ENCODE measurements at places on chromosomes 5 and 9.

GRCh38 chr5:110880413-110880812 lies 141.6 kb downstream of the SLC25A46 start:
- peak; percentile 25 for DNase-seq

DNA sequence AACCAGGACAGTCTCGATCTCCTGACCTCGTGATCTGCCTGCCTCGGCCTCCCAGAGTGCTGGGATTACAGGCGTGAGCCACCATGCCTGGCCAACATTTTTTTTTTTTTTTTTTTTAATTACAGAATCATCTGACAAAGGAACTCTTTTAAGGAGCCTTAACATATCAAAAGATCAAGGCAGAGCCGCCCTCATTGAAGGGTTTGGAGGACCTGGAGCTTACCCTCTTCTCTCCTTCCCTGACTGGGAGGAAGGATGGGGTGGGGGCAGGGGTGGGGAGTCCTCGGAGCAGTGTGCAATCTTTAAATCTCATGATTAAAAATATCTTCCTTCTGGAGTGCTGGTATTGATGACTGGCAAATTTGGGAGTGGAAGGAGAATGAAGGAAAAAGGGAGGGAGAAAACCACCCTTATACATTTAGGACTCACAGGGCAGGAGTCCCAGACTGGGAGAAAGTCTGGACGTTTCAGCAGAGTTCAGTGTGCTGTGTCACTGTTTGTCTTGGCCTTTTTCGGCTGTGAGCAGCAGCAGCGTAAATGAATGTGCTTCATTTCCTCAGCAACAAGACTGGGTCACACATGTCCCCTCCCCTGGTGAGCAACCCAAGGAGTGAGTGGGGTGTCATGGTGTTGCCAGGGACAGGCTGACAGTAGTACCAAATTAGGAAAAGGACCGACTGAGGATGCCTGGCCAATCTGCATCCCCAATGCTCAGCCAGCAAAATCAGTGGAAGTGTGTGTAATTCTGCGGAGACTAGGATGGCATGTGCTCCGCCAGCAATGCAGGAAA lies 115.3 kb upstream of the BNC2 start:
- DNase-seq: peak; percentile 81

DNA sequence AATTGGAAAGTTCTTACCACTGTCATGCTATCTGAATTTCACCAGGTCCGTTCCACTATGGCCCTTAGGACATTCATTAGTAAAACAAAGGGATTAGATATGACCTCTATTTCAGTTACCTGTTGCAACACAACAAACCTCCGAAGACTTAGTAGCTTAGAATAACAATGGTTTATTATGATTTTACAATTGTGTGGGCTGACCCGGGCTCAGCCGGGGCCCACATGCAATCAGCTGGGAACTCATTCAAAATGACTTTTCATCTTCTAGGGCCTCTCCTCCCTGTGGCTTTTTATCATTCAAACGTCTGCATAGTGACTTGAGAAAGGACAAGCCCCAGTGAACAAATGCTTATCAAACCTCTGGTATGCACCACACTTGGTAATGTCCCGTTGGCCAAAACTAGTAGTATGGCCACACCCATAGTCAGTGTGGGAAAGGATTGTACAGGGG lies 2.3 kb upstream of the FBXW11 start:
- DNase-seq: no peak

- DNase-seq: no peak
Measured at GRCh38 chr9:98128316-98128715, 9.3 kb upstream of the TRIM14 start.

- peak; percentile 7 for DNase-seq
Measured at GRCh38 chr9:104075801-104076753, 18.0 kb upstream of the SMC2 start.

DNA sequence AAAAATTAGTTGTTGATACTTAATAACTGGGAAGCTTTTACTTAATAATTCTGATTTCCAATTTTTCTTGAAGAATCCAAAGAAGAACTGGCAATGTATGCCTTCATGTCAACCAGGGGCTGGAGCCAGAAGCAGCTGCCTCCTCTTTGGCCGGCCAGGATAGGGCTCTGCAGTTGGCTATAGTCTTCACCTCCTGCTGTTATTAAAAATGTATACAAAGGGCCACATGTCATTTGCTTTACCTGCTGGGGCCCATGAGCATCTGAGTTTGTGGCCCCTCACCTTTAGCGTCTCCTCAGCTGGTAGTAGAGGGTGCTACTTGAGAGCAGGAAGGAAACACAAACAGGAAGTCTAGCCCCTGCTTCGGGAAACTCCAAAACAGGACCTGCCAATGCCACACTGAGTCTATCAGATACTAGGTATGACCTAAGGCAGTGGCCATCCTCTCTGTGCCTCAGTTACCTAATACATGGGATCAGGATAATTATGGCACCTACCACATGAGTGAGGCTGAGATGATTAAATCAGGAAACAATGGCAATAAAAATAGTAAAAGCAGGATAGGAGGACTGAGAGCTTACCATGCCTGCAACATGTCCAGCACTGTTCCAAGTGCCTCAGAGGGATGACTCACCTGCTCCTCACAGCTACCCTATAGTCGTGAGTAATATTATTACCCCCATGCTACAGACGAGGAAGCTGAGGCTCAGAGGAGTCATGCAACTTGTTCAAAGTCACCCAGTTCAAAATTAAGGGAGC lies 21.3 kb downstream of the CCDC69 start:
- DNase-seq: peak; percentile 57

DNA sequence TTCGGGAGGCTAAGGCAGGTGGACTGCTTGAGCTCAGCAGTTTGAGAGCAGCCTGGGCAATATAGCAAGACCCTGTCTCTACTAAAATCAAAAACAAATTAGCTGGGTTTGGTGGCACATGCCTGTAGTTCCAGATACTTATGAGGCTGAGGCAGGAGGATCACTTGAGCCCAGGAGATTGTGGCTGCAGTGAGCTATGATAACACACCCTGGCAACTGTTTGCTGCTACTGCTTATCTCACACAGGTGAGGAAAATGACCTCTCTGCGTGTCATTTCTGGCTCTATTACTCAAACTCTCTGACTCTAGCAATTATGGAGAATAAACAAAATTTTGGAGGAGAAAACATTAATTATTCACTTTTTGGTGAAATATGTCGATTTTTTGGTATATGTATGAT lies 45.3 kb upstream of the TMC1 start:
- no peak for DNase-seq

- no peak for DNase-seq
Measured at GRCh38 chr9:7333719-7334118, 465.9 kb downstream of the DMAC1 start.

DNA sequence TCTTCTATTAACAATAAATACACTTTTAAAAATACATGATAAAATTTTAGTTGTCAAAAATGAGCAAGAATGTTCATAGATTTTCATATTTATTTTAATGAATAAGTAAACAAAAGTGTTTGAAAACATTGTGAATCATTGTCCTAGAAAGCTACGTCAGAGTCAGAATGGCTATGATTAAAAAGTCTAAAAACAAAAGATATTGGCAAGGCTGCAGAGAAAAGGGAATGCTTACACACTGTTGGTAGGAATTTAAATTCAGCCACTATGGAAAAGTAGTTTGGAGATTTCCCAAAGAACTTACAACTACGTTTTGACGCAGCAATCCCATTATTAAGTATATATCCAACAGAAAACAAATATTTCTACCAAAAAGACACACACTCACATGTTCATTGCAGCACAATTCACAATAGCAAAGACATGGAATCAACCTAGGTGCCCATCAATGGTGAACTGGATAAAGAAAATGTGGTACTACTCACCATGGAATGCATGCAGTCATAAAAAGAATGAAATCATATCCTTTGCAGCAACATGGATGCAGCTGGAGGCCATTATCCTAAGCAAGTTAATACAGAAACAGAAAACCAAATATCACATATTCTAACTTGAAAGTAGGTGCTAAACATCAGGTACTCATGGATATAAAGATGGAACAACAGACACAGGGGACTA lies 49.2 kb upstream of the FBXL17 start:
- DNase-seq: no peak

GRCh38 chr5:58383448-58383847 lies 76.4 kb downstream of the PLK2 start:
- DNase-seq: no peak

GRCh38 chr9:17004500-17004899 lies 130.3 kb upstream of the CNTLN start:
- peak; percentile 19 for DNase-seq

DNA sequence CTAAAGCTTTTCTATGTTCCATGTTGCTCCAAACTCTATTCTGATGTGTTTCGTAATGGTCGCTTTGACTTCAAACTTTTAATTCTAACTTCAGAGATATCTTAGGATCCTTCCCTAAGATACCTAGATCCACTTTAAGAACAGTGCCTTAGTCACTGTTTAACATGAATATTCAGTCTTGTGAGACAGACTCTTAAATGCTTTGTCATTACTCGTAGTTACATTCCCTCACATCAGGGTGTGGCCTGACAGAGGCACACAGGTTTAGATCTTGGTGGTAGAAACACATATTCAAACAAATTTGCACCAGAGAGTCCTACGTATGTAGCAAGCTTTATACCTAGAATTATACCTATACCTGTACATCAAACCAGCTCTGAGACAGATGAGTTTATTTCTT lies 687.0 kb upstream of the C9orf72 start:
- no peak for DNase-seq

DNA sequence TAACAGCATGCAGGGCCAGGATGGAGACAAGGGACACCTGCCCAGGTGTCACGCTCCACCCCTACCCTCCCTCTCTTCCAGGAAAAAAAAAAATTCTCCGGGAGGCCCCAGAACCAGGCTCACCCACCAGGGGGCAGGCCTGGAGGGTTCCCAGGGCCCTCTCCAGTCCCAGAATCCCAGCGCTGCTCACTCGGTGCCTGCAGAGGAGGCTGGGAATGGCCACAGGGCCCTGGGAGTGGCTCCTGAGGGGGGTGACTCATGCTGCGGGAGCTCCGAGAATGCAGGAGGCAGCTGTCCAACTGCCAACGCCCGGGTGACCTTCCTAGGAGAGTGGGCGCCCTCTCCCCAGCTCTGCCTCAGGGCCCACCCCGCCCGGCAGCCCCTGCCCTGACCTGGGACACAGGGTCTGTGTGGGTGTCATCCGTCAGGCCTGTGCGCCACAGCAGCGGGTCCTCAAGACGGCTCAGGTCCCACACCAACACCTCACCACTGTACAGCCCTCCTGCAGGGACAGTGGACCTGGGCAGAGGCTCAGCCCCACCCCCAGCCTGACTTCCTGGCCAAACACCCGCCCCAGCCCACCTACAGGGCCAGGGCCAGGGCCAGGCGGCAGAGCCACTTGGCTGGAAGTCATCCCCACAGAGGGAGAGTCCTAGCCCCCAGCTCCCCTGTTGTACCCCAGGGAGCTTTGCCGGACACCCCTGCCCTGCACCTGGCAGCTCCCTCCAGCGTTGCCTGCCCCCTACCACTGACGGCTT lies 21.2 kb downstream of the DYNC2I2 start:
- DNase-seq: peak; percentile 97

- peak; percentile 62 for DNase-seq
Measured at GRCh38 chr9:122180633-122181032, 20.9 kb downstream of the MORN5 start.

GRCh38 chr5:10746711-10747110 lies 14.3 kb downstream of the DAP start:
- DNase-seq: no peak

GRCh38 chr5:9722601-9723180 lies 92.5 kb upstream of the TAS2R1 start:
- DNase-seq: no peak

DNA sequence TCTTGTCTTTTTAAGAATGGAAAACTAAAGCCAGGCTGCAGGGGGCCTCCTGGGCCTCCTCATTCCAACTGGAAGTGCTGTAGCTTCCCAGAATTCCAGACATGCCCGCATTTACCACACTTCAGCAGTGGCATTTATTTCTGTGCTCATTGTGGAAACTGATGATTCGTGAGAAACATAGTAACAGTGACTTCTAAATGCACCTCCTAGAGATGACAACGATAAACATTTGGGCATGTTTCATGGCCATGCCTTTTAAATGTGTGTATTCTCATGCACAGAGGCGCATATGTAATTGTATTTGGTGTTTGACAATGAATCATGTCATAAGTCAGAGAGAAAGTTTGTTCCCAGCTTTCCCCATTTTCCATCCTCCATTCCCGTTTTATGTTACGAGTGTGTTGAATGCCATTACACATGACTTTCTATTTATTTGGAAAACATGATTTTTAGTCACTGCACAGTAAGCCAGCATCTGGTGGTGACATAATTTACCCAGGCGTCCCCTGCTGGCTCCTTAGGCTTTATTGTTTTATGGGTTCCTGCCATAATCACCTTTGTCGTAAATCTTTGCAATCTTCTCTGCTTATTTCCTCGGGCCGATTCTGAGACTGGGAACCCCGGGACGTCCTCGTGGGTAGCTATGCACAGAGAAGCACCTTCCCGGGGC lies 68.8 kb upstream of the FCN2 start:
- peak; percentile 89 for DNase-seq

DNA sequence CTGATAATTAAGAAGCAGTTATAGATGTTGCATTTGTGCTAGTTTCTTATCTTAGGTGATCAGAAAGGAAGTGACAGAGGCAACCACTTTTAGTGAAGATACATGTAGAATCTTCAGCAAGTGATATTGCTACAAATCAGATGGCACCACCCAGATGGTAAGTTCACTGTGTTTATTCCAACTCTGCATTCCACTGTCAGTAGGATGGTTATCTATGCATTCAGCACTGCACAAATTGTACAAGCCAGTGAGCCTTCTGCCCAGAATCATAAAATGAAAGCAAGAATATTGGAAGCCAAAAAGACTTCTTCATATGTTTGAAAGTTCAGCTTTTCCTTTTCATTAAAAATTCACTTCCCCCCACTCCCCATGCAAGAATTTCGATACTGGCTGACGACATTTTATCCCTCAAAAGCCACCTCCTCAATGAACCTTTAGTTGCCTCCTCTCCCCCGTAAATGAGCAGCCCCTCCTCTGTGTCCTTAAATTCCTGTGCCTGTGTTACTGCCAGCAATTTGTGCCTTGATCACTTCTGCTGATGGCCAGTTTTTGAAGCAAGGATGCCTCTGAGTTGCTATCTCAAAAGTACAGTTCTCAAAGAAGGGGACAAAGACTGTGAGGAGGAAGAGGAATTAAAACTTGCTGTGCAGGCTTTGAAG lies 91.6 kb downstream of the ZSWIM6 start:
- no peak for DNase-seq

DNA sequence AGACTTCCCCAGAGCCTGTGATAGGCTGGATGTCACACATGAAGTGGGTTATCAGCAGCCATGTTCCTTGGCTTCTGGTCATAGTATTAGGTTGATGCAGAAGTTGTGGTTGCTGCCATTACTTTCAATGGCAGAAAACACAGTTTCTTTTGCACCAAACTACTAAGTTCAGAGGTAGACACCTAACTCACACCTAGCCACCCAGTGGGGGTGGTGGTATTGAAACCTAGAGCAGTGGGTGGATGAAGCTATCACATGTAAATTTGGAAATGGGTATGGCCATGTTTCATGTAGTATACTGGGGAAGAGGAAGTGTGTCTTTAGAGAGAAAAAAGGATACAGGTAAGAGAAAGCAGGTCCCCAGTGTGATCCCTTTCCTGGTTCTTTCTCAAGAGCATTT lies 347.9 kb upstream of the SEMA6A start:
- no peak for DNase-seq

GRCh38 chr9:35114840-35115628 lies 628 bp downstream of the ATOSB start:
- no peak for DNase-seq
